Left renal pelvis (tissue), 4 donors: ENCODE measurements at places on chromosomes 12 and 14. TPM values are rescaled to one million over a fixed set of nuclear protein-coding genes. Genes with fewer than 3 reads are reported as not detected.

The EMP1 gene
- 612 TPM for polyA plus RNA-seq

The HSPB8 gene
- 7.8 TPM for polyA plus RNA-seq

The SLC16A7 gene
- polyA plus RNA-seq, result 8.6 TPM

The TMEM132C gene
- 2.7 TPM for polyA plus RNA-seq

DNA sequence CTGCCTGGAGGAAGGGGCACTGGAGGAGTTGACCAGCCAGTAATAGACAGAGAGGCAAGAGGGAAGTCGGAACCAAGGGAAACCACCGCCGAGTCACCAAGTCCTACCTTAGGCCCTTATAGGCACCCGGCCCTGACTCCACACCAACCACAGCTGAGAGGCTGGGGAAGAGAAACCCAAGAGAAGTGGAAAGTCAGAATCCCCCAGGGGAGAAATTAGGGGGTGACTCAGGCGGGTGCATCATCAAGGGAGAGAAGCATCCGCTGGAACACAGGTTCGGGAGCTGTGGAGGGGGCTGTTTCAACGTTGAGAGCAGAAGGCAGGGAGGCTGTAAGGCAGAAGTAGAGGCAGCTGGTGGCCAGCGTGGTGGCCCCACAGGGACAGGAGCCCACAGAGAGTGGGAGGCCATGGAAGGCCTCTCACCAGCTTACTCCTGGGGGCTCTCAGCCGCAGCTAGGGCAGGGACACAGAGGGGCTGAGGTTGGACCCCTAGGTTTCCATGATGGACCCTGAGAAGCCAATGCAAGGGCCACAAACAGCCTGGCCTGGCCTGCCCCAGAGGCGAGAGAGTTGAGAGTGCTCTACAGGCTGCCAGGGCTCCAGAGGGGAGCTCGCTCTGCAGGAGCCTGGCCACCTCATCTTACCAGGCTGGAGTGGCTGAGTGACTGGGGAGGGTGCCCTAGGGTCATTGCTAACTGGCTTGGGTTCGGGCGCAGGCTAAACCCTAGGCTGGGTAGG lies 1.4 kb upstream of the TRMT61A start:
- no peak for DNase-seq

DNA sequence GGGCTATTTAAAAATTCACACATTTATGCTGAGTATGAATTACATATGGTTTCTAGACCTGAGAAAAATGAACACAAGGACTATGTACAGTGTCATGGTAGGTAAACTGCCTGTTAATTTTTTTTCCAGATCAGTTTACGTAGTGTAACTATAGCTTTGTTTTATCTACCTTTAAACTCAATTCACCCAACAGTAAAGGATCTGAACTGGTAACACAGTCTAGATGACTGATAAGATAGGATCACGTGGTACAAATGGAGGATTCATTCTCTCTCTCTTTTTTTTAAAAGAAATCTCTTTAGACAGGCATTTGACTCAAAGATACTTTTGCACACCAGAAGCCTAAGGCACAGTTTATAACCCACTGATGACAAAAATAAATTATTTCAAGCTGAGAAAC lies 130.8 kb upstream of the ATP2B1 start:
- no peak for DNase-seq

GRCh38 chr12:109947521-109947920 lies 47.4 kb downstream of the TCHP start:
- DNase-seq, result no peak

GRCh38 chr12:57460841-57461275 lies 1.3 kb downstream of the GLI1 start:
- DNase-seq, result no peak

- no peak for DNase-seq
Observed at GRCh38 chr14:67680121-67680602, 5.7 kb upstream of the VTI1B start.

DNA sequence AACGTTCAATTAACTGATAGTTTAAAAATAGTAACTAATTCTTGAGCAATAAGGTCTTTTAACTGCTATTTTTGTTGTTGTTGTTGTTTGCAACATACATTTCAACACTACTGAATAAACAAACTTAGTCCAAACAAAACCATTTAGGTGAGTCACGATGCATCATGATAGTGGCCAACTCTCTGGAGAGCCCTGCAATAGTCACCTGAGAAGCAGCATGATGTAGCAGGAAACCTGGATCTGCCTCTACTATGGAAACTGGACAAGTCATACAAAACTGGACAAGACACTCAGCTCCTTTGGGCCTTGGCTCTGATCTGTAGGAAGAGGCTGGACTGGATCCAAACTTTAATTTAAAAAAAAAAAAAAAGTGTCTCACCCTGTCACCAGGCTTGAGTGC lies 117.3 kb downstream of the MED13L start:
- DNase-seq, result no peak

DNA sequence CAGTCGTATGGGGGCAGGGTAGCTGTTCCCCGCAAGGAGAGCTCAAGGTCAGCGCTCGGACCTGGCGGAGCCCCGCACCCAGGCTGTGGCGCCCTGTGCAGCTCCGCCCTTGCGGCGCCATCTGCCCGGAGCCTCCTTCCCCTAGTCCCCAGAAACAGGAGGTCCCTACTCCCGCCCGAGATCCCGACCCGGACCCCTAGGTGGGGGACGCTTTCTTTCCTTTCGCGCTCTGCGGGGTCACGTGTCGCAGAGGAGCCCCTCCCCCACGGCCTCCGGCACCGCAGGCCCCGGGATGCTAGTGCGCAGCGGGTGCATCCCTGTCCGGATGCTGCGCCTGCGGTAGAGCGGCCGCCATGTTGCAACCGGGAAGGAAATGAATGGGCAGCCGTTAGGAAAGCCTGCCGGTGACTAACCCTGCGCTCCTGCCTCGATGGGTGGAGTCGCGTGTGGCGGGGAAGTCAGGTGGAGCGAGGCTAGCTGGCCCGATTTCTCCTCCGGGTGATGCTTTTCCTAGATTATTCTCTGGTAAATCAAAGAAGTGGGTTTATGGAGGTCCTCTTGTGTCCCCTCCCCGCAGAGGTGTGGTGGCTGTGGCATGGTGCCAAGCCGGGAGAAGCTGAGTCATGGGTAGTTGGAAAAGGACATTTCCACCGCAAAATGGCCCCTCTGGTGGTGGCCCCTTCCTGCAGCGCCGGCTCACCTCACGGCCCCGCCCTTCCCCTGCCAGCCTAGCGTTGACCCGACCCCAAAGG lies 804 bp downstream of the GAPDH start:
- no peak for DNase-seq

DNA sequence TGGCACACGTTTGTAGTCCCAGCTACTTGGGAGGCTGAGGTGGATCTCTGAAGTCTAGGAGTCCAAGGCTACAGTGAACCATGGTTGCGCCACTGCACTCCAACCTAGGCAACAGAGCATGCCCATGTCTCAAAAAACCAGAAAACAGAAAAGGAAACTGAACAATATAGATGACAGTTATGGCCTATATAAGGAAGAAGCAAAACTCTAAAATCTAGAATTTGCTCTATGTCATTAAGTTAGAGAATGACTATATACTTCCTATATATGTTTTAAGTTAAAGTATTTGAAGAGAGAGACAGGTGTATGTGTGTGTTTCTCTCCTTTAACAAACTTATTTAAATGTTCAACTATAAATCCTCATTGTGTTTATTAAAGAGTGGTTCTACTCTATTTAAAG lies 65.8 kb downstream of the MNAT1 start:
- DNase-seq, result no peak

- DNase-seq, result no peak
Observed at GRCh38 chr12:9782547-9783382, 22.1 kb upstream of the CD69 start.

DNA sequence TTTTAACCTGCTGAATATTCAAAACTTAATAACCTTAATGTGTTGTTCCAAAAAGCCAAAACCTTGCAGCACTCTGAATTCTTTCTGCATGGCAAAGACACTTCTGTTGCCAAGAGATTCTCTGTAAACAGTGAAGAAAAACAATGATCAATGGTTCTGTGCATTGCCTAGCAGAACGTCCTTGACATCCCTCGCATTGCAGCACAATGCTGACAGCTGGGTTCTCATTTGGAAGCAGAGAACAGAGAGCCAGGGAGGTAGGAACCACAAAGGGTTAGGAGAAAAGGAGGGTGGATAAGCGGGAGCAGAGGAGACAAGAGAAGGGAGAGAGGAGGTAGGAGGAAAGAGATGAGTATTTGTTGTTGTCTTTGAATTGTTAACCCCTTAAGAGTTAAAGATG lies 501.1 kb downstream of the NAV3 start:
- DNase-seq, result no peak
